Posterior cingulate gyrus (tissue), 11 donors: ENCODE measurements at places on chromosomes 2 and 18.

GRCh38 chr2:205714058-205714776, 31.9 kb downstream of the NRP2 start:
- DNase-seq = no peak

- no peak for DNase-seq
Measured at GRCh38 chr2:60745330-60745729, 10.7 kb upstream of the PAPOLG start.

GRCh38 chr2:173048897-173049661, 26.6 kb upstream of the MAP3K20 start:
- DNase-seq = no peak

GRCh38 chr18:6629635-6630140, 99.8 kb upstream of the ARHGAP28 start:
- DNase-seq = no peak

DNA sequence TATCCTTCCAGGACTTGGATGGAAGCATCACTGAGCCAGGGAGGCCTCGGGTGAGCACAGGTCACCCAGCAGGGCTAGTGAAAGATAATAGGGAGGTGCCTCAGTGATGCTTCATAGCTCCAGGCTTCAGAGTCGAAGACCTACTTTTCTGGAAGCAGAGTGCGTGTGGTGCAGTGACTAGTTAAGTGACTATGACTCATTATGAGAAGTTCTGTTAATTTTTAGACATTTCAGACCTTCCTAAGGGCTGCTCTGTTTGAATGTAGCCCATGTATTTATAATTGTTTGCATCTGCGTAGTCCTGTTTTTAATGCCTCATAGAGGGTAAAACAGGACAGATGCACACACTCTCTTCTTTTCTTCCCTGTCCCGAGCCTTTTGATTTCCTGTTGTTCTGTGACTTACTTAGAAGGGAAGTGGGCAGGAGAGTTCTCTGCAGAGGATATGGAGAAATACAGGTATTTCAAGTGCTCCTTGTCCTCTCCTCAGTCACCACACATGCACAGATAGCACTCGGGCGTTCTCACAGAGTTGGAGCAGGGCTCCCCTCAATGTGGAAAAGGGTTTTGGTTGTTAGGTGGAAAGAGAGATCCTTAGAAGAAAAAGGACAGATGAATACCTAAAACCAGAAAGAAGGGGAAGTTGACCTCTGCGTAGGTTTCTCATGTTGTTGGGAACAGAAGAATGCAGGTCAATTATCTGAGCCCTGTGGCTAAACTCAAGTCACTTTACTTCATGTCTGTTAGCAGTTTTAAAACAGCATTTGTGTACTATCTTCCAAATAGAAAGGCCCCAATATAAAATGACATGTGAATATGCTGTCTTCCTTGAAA, 34.7 kb downstream of the RALB start:
- DNase-seq = no peak

DNA sequence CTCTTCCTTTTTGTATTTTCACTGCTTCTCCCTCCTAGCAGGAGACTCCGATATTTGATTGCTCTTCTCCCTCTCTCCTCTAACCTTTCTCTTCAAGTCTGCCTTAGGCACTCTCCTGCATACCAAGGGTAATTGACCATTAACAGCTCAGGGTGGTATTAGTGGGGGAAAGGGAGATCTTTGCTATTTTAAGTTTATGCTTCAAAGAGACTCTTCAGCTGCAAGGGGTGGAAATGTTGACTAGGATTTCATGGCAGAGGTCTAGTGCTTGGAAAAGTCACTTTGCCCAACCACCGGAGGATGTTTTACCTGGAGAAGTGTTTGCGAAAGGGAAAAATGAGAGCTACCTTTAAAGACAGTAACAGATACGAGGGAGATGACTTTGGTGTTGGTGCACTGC, 453.7 kb downstream of the SLC4A3 start:
- no peak for DNase-seq

DNA sequence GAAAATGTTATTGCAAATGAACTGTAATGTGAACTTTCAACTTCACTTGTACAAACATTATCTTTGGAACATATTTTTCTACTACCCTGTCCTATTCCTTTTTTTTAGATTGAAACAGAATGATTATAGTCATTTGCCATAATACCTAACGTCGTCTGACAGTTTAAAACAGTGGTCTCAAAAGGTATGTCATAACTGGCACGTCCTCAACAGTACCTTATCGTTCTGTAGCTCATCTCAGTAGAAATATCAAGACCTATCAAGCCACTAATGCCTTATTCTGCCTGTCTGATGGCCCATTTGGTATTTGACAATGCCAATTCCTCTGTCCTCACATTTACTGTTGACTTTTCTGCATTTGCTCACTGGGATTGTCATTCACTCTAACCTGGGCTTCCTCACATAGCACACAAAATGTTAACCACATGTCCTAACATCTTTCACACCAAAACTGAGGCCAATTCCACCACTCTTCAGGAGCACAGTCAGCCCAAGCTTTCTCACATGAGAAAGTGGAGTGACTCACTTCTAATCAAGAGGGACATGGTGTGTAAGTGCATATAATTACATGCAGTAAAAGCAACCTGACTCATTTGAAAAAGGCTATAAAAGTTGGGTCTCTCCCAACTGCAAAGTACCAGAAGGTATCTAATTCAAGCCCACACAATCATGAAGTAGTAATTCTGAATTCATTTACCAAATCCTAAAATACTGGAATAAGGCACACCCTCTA, 34.8 kb downstream of the DNER start:
- no peak for DNase-seq

DNA sequence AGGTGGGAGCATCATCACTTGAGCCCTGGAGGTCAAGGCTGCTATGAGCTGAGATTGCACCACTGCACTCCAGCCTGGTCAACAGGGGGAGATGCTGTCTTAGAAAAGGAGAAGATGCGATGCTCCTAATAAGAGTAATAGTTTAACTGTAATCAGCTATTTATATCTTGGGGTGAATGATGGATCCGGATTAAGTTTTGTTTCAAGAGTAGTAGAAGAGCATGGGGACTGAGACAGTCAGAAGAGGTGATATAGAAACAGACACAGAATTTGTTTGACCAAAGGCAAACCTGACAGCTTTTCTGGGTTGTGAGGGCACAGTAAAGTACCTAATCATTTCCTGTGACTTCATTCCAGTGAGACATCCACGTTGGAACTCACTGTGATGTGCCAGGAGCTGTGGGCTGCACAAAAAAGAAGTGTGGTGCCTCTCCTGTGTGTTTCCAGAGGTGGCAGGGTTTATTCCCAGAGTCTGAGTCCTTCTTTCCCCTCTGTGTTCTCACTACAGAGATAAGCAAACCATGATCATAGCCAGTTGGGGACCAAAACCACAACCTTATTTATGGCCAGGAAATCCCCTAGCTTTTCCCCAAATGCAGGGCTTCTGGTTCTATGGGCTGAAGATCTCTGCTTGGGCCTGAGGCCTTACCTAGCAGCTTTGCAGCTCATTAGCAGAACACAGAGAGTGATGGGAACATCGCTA, 113.7 kb downstream of the XRCC5 start:
- DNase-seq = no peak

DNA sequence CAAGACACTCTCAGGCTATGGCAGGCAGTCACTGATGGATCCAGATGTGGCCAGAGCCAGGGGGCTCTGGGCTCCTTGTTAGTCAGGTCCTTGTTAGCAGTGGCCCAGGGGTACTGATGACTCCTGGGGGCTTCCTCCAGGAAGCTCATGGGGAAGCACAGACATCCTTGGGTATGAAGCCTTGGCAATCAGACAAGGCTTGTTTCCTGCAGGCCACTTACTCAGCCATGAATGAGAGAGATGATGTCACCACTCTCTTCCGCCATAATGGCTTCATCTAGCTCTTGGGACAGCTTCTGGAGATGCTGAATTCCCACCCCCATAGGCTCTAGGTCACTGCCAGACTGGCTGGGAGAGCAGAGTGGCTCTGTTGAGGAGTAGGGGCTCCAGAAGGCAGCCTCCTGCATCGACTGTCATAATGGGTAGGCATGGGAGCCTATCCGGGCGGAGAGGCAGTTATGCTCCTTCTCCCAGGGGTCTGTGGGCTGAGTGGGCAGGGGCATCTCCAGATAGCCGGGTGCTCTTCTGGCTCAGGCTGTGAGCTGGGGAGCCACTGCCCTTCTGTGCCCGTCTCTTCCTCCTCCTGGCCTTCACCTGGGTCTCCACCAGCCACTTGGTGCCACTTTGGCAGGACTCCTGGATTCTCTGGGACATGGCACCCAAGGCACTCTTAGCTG, 40.2 kb upstream of the BMPR2 start:
- DNase-seq = no peak

- no peak for DNase-seq
Measured at GRCh38 chr18:38575648-38576047, 1010.0 kb upstream of the CELF4 start.

GRCh38 chr2:238916176-238916874, 68.4 kb downstream of the TWIST2 start:
- DNase-seq = no peak

GRCh38 chr2:121505005-121505404, 25.7 kb upstream of the RNU4ATAC start:
- DNase-seq = no peak

DNA sequence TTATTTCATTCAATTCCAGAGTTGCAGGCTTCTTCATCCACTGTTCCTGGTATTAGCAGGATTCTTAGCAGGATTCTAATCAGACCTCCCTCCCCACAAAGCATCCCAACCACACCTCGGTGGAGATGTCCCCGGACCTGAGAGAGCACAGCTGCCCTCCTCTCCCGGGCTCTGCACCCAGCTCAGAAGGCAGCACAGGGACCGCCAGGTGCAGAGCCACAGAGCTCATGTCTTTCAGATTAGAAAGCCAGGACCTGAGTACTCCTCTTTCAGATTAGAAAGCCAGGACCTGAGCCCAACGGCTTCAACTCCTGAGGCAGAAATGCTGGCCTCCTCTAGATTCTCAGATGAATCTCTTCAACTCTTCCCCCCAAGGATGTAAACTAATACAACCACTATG, 152.3 kb downstream of the MYO5B start:
- DNase-seq = no peak

DNA sequence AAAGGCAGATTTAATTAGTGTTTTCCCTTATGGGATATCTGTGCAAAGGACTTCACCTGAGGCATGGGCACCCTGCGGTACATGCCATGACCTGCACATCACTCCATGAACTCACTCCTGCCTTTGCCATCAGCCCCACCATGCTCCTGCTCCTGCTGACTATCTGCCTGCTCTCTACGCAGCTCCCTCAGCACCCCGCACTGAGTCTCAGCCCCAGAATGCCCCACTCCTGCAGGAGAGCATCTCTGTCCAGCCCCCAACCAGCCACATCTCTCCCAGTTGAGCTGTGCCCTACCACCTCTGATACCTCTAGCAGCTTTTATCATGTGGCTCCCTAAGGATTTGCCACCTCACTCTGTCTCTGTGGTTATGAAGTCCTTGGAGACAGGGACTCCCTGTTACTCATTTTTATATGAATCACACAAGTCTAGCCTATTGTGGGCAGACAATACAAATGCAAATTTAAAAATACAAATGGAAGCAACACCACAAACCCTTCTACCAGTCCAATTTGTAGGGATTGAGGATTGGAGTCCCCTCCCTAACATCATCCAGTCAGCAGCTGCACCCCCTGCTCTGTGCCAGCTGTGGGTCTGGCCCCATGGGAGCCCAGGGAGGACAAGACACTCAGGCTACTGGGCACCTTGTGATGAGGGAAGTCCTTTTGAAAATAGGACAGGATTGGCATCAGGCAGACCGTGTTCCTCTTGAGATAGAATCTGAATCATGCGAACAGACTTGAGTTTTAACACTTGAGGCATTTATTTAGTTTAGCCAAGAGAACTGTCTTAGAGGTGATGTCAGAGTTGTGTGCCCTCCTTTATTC, 689.6 kb upstream of the HS6ST1 start:
- no peak for DNase-seq

DNA sequence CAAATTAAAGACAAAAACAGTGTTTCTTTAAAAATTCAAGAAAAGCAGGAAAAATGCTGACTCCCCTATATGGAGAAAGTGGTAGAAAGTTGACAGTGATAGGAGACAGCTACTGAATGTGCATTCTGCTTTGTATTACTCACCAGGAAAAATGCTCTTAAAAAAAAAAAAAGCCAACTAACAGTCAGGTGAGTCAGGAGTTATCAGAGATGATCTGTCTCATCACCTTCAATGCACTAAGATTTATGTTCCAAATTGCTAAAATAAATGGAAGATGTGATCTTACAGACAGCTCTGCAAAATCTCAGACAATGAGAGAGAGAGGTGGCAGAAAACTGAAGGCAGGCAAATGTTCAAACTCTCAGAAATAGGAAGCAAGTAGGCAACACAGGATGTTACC, 47.6 kb upstream of the ZNF521 start:
- DNase-seq = no peak

GRCh38 chr18:47545613-47546012, 294.2 kb upstream of the SKOR2 start:
- DNase-seq = no peak

GRCh38 chr18:75029481-75029880, 179.5 kb downstream of the PTGR3 start:
- DNase-seq = no peak

DNA sequence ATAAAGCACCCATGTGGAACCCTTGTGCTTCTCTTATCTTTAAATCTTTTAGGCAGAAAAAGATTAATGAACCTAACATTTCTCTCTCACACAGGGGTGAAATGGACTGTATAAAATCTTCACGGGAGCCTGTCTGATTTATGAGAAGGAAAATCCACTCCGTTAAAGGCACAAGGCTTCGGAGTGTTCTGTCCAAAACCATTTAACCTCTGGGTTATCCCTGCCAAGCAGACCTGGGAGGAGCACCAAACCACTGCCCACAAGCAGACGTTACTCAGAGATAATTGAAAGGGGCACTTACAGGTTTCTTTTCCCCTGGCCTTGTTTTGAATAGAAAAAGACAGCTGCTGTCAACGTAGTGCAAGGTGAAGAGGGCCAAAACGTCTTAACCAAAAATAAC, 184.4 kb upstream of the DOK6 start:
- no peak for DNase-seq

DNA sequence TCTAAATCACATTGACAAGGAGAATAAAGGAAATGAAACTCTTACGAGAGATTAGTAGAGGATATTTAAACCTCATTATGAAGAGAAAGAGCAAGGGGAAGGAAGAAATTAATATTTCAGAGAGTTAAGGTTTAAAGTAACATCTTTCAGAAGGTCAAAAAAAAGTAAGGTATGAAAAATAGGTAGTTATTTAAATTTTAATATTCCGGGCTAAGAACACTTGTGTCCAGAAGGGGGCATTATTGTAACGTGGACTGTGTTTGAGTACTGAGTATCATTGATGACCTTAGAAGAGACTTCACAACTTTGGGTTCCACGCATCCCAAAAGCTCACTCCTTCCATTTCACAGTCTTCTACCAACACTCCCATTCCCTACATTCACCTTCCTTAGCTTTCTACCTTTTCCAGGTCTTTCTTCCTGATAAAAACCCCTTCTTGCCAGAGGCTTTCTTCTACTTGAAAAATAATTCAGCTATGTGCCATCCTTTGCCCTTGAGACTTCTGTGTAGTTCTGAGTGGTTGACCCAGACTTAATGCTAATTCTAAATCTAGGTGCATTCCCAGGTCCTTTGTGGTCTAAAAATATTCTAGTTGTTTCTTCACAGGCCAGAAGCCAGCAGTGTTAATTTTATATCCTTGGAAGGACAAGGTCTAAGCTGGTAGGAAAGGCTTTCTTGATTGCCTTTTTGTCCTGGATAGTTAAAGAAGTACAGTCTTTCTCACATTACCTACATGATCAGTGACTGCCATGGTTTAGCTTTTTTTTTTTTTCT, 16.5 kb downstream of the DYNC1I2 start:
- DNase-seq = no peak
